ENCODE measurements at places on chromosomes 1 and 21. TPM values are rescaled to one million over a fixed set of nuclear protein-coding genes. Genes with fewer than 3 reads are reported as not detected.

GRCh38 chr1:16138772-16139221, 17.1 kb downstream of the EPHA2 start:
- DNase-seq: no peak

DNA sequence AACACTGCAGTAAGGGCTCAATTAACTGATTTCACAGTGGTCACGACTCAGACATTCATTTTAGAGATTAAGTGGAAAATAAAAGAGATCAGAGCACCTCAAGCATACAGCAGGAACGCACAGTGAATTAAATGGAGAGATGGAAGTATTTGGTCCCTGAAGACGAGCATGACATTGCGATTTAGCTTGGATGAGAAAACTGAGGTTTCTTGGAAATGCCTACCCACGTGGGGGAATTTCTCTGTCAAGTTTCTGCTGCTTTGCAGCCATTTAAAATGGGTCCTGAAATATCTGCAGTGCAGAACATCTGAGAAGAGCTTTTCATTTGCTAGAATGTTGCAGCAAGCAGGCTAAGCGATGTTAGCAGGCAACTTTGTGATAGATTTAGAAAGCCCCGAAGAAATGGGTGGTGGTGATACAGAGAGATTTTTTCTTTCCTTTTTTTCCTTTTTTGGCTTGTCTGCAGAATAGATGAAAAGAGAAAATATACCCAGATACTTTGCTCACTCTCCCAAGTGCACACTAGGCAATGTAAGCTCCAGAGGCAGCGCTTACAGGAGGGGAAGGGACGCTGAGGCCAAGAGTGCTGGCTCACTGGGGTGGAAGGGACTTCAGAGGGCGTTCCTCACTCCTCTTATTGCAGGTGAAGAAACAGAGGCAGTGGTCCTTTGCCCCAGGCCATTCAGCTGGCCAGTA, 258.0 kb downstream of the KCNJ6 start:
- DNase-seq: no peak

DNA sequence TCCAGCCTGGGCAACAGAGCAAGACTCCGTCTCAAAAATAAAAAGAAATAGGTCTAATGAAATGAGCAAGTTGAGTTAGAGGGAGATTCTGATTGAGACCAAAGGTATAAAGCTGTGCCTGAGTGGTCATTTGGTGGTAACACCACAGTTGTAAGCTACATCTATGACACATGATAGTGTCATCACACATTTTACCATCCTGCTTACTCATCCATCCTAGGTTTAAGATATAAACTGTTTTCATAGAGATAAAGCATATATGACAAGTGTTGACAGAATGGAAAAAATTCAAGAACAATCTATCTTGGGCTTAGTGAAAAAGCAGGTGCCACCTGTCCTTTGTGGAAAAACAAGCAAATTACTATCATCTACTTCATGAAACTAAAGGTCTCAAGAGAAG, 7.1 kb upstream of the CFAP141 start:
- DNase-seq: no peak

- DNase-seq: no peak
These were observed 3.7 kb downstream of the MFSD2A start for GRCh38 chr1:39958403-39959200.

DNA sequence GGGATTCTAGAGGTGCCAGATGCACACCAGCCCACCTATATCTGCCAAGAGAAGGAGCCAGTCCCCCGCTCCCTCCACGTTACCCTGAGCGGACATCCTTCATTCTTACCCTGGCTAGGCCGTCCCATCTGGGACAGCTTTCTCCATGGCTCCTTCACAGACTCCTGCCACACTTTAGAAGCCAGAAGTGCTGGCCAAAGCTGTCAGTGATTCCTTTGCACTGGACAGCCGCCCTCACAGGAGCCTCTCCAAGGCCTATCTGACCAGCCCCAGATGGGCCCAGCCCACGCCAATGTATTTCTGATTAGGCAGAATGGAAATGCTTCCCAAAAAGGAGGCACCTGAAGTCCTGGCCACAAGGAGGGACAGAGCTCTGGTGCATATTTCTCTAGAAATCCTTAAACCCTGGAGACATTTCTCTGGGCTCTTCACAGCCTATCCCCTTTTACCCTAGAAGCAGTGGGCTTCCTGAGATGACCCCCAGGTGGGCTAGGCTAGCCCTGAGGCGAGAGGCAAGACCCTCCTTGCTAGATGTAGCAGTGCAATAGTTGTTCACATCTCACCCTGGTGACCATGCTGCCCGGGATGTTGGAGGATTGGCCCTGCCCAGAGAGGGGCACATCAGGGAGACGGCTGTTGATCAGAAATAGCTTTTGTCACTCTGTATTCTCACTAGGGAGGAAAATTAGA, 44.1 kb downstream of the RASSF5 start:
- no peak for DNase-seq

DNA sequence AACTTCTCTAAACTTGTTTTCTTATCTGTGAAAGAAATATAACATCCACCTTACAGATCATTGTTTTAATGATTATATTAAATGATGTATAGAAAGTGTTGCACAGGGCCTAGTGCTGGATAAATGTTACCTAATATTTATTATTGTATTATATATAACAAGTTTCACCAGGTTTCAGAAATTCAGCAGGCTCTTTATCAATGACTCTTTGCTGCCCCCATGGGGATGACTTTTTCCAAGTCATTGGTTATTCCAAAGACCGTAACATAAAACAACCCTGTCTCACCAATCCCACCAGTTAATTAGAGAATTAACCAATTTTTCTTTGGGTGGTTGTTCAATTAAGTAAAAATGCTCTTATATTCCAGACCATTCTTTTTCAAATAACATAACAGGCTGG, 7.3 kb upstream of the DEDD start:
- DNase-seq: no peak

- DNase-seq: no peak
These were observed 330.9 kb downstream of the S1PR1 start for GRCh38 chr1:101567582-101568189.

DNA sequence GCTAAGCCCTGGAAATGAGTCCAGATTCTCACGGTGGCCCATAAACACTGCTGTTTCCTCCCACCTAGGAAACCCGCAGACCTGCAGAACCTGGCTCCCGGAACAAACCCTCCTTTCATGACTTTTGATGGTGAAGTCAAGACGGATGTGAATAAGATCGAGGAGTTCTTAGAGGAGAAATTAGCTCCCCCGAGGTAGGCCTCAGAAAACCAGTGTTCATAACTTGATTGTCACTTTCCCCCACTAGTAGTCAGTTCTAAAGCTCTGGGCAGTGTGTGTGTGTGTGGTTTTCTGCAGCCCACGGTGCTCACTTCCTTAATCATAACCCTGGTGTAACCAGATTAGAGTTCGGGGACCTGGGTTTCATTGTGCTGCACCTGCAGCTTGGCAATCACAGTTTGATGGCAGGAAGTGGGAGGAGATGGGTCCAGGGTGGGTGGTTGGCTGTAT, 39.1 kb downstream of the CLIC6 start:
- DNase-seq: no peak

C1orf141 gene
- total RNA-seq: not detected

RALGPS2 gene
- total RNA-seq: 18.3 TPM

SPRR2F gene
- not detected for total RNA-seq

LRRC8C gene
- total RNA-seq: 3.5 TPM
